ENCODE measurements at places on chromosomes 3 and 15.

DNA sequence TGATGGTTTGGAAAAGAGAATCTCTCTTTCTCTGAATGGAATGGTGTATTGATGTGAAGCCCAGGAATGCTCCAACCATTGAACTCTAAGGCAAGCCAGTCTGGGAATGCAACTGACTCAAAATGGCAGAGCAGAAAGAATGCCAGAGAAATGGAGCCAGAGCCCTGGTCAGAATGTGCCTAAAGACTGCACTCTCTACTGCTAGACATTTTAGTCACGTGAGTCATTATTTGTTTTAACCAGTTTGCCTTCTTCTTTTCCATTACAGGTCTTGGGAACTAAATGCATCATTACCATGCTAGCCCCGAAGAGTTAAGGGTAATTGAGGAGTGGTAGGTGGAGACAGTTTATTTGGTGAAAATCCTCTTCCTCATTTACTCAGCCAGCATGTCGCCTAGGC, 67.3 kb upstream of the TRIM42 start:
- no peak for DNase-seq

- DNase-seq = no peak
These were observed 50.9 kb upstream of the FSIP1 start for GRCh38 chr15:39833515-39833981.

DNA sequence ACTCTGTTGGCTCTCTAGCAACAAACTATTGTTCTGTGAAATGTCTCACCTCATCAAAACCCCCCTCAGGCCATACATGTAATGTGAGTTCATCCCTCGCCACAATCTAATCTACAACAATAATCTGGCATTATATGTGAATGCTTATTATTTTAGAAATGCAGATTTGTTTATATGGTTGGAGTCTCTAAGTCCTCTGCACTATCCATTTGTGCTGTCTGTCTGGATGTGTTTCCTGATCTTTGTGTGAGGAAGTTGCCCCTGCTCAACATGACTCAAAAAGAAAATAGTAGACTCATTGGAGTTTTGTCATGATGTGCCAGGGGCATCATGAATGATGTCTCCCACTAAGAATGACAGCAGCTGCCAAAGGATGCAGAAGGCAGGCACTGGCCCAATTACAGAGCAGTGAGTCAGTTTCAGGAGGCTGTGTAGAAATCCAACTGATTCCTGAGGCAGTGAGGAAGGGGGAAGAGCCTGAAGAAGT, 161.6 kb upstream of the PDZRN3 start:
- DNase-seq = no peak

DNA sequence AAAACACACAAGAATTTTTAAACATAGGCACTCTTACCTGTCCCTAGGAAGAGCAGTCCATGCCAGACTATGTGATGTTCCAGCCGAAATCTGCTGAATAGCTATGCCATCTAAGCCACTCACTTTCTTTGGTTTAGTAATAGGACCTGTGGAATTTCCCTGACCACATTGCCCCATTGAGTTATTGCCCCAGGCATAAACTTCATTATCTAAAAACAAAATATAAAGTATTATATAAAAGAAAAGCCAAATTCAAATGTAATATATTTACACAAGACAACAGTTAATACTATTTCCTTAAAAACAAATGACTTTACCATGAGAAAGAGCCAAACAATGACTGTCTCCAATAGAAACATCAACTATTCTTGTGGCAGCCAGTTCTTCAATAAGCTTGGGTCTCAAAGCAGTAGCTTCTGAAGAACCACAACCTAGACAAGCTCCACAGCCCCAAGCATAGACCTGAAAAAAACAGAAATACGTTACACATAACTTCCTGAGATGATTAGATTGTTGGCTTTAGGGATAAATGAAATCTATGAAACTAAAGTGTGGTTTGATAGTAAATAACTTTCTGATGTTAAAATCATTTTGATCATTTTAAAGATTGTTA, 84.3 kb downstream of the HERC1 start:
- DNase-seq = no peak

GRCh38 chr3:27244374-27244773, 124.8 kb downstream of the NEK10 start:
- no peak for DNase-seq

DNA sequence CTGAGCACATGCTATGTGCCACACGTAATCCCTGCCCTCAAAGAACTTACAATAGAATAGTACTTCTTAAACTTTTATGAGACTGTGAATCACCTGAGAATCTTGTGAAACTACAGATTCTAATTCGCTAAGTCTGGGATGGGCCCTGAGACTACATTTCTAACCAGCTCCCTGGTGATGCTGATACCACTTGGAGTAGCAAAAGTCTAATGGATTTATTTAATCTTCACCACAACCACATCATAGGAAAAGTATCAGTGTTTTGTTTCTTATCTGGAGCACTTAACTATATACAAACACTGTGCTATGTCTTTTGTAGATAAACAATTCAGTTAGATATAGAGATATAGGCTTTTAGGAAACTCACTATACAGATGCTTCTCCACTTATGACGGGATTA, 23.8 kb upstream of the TCF12 start:
- DNase-seq = no peak

DNA sequence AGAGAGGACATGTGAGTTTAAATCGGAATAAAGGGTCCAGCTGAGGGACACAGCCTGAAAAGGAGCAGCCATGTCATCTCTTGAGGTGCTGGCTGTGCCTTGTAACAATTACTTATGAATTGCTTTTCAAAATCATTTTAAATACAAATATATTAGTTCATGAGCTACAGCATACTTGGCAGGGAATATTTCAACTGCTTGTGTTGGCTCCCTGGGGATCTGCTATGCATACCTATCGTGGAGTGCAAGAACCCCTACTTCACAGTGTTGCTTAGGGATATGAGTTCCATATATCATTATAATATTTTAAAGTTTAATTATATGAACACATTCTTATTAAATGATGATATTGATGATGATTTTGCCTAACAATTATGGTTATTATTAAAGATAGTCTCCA, 19.1 kb upstream of the P2RY14 start:
- no peak for DNase-seq

GRCh38 chr3:46866720-46867549, 3.7 kb upstream of the MYL3 start:
- DNase-seq = peak; percentile 31

DNA sequence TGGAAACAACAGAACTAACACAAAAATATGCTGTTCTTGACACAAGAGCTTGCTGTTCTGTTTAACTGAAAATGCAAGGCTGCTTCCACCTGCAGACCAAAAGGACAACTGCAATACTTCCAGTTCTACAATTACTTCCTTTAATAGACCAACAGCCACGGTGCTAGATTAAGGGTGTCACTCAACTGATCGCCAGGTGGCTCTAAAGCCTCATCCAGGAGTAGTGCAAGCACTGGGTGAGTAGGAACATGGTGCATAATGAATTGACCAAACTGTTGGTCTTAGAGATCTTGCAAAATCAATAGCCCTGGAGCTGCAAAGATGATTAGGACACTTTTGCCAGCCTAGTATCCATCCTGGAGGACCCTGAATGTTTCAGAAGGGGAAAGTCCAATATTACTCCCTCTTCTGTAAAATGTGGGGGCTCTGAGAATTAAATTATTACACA, 3.6 kb upstream of the CLDN16 start:
- DNase-seq = no peak

Data from activated CD8-positive, alpha-beta memory T cell treated with anti-CD3 and anti-CD28 coated beads for 48 hours (primary cell).